Non-pigmented ciliary epithelial cell (primary cell): ENCODE measurements at places on chromosomes 13 and 19.

GRCh38 chr13:110130431-110130830, 176.5 kb downstream of the COL4A1 start:
- DNase-seq: no peak

GRCh38 chr13:106596275-106596937, 28.5 kb upstream of the ARGLU1 start:
- no peak for DNase-seq

DNA sequence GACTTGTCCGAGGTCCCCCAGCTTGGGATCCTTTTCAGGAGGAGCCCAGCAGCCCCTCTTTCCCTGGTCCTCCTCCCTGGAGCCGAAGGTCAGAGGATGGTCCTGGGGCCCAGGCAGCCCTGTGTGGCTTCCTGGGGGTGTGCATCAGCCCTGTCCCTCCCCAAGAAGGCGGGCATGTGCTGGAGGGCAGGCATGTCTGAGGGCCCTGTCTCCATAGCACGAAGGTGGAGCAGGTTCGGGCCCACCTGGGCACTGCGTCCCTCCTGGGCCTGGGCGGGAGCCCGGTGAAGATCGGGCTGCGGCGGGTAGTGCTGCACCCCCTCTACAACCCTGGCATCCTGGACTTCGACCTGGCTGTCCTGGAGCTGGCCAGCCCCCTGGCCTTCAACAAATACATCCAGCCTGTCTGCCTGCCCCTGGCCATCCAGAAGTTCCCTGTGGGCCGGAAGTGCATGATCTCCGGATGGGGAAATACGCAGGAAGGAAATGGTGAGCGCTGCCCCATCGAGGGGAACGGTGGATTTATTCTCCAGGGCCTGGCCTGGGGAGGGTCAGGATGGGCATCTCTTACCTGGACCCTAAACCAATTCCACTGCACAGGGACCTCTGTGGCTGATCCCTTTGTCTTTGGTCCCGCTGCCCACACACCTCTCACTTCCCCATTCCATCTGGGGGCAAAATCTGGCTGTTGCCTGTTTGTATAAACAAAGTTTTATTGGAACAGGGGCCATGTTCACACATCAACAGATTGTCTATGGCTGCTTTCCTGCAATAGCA, 10.9 kb downstream of the TIMM13 start:
- DNase-seq: no peak

DNA sequence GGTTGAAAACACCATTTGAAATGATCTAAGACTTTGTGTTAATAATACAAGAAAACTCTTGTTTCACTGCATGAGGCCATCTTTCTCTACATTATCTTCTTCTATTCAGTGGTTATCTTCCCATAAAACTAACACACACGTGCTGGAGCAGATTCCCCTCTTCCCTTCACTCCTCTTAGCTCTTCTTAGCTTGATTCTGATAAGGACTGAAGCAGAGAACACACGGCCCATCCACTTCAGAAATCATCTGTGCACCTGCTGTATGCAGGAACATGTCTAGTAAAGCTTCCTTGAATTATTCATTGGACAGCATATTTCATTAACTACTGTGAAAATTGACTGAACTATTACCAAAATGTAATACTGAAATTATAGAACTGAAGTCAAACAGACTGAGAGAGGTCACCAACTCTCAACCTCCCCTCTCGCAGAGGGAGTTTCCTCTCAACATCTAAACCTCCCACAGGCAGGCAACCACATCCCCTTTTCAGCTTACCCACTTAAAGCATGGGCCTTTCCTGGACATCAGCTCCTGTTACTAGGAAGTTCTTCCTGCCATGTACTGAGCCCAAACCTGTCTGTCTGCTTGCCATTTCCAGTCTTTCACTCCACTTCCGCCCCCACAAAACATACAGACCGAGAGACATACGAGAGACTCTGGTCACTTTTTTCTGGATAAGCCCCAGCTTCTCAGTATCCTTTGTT, 113.9 kb downstream of the CRYL1 start:
- DNase-seq: no peak

DNA sequence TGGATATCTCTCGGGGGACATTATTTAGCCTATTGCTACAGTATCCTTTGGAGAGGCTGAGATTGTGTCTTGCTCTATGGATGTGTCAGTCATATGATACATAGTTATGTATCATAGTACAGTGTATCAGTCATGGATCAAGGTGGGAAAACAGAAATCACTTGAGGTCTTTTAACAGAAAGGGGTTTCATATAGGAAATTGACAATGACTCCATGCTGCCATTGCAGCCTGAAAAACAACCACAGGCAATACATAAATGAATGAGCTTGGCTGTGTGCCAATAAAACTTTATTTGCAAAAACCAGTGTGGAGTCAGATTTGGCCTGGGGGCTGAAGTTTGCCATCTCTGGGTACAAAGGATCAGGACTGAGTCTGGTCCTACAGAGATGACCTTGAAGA, 35.4 kb downstream of the COLGALT1 start:
- DNase-seq: no peak

DNA sequence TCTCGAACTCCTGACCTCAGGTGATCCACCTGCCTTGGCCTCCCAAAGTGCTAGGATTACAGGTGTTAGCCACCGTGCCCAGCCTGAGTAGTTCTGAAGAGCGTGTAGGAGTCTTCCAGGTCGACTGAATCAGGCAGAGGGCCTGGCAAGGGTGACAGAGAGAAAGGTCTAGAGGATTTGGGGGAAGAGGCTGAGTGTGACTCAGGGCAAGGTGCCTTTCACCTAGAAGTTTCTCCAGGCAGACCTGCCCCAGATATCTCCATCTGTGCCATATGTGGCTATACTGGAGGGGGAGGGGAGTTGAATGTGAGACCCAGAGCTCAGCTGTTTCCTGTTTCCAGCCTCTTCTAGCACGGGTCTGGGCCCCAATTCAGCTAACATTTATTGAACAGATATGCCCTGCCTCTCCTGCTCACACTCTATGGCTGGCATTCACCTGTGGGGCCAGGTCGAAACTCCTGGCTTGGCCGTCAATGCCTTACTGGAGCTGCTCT, 1.3 kb downstream of the CCDC159 start:
- DNase-seq: no peak

DNA sequence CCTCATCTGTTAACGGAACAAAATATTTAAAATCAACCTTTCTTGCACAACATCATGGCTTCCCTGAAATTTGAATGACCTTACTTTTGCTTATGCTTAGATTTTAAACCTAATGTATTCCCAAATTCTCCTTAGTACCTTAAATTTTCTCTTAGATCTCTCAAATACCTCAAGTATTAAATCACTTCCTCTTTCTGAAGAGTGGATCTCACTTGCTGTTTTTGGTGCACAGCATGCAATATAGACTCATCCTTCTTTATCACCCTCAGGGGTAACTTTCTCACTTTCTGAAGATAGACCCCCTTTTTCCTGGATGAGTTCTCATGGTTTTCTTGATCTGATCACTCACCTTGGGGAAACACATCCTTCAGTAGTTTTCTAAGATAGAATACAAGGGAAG, 871.7 kb downstream of the DACH1 start:
- DNase-seq: no peak

GRCh38 chr13:106804991-106805390, 237.1 kb upstream of the ARGLU1 start:
- no peak for DNase-seq

- no peak for DNase-seq
Measured at GRCh38 chr19:33718651-33719254, 77.9 kb upstream of the KCTD15 start.

DNA sequence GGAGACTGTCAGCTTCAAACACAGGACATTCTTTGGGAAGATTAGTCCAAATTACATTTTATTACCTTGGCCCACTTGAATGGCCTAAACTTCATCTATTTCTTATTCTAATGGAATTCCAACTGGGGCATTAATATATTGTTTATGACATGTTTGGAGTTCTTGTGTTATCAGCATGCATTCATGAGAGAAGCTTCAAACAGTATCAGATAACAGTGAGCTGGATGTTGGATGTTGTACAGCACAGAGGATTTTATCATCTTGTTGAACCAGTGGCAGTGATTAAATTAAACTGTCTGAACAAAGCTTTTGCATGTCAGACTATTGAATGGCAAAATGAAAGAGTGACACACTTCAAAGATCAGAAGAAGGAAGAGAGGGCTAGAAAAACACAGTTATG, 50.0 kb downstream of the MZT1 start:
- no peak for DNase-seq

GRCh38 chr13:30577401-30577852, 40.3 kb upstream of the USPL1 start:
- DNase-seq: peak; percentile 86

DNA sequence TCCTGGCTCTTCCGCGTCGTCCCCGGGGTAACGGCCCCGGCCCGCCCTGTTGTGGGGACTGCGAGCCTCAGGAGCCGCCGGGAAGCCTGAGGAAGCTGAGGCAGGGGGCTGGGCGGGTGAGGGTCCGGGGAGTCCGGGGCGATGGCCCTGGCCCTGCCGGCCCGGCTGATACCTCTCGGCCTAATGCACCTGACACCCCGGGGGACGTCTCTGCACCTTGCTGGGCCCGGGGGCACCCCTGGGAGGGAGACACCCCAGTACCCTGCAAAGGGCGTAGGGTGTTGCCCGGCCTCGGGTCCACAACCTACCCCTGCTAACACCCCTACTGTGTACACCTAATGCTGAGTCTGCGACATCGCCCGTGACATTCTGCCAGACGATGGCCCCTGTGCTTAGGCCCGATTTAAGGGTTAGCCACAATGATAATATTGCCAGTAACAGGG, 410 bp downstream of the PIN1 start:
- DNase-seq: no peak

- no peak for DNase-seq
Measured at GRCh38 chr13:67740871-67741535, 510.9 kb upstream of the PCDH9 start.

GRCh38 chr13:24511816-24512196, 772 bp downstream of the PARP4 start:
- no peak for DNase-seq

- DNase-seq: no peak
Measured at GRCh38 chr13:78598966-78599644, 4.2 kb downstream of the POU4F1 start.

GRCh38 chr19:57709616-57710015, 612 bp upstream of the ZNF154 start:
- no peak for DNase-seq

DNA sequence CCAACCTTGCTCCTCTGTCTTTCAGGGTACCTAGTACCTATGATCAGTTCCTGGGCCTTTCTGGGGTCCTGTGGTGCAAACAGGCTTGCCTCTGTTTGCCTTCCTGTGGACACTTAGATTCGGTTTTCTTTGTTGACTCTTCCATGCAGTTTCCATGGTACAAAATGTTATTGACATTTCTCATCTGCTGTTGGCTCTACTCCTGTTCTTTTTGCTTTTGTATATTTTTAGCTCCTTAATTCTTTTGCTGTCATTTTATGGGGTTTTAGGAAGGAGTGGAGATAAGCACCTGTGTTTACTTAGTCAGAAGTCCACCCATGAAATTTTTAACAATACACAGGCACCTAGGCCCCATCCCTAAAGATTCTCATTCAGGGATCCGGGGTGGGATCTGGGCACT, 20.5 kb upstream of the CNMD start:
- no peak for DNase-seq

DNA sequence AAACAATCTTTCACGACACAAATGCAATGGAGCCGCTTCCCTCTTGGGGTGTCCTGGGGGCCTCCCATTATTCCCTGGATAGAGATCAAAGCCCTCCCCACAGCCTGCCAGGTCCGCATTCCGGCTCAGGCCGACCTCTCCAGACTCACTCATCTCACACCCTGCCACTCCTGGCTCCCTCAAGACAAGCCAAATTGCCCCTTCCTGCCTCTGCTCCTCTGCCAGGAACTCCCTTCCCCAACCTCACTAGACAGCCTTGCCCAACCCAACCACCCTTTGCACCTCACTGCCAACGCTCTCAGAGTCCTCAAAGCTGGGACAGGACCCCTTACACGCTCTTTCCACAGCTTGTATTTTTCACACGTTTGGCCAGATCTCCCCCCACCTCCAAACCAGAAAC, 1.5 kb downstream of the ABHD17A start:
- no peak for DNase-seq

GRCh38 chr13:93687261-93687660, 460.7 kb downstream of the GPC6 start:
- no peak for DNase-seq

DNA sequence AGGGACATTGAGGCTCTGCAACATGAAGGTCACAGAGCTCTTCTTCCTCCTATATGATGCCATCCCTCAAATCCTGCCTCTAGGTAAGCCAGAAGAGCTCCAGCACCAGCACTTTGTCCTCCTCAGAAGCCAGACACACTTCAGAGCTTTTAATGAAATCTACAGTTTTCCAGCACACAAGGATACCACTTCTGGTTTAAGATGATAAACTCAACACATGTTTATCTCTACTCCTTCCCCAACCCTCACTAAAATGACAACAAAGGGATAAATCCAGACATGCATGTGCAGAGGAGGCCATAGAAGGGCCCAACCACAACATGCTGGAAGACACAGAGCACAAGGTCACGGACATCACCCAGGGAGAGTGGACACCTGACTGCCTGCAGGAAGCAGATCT, 195.3 kb downstream of the USP12 start:
- DNase-seq: no peak
